ENCODE measurements at places on chromosomes 1 and 21.

DNA sequence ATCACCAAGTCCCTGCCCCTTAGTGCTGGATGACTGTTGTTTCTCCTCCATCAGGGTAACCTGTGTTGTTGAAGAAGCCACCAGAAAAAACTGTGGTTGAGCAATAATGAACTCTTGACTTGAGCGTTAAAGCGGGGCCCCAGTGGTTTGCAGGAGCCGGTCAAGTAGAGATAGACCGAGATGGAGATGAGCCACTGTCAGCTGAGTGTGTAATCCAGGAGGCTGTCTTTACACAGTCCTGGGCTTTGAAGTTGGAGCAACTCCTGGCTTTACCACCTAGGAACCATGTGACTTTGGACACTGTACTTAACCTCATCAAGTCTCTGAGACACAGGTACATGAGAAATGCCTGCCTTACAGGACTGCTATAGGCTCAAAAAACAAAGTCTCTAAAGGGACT is 158.1 kb downstream of the ST6GALNAC3 start:
- DNase-seq = no peak

- no peak for DNase-seq
Measured at GRCh38 chr1:19435181-19435580, 50.2 kb downstream of the CAPZB start.

- DNase-seq = no peak
Measured at GRCh38 chr1:210072896-210073504, 135.0 kb downstream of the SYT14 start.

- DNase-seq = peak; percentile 21
Measured at GRCh38 chr1:183472488-183473216, at the start of gene SMG7. Gene SMG7, plus strand, starts transcription at chr1:183472499. Its CDS starts 122 bp downstream, at chr1:183472621.
